ENCODE measurements at places on chromosomes 16 and 17. TPM values are rescaled to one million over a fixed set of nuclear protein-coding genes. Genes with fewer than 3 reads are reported as not detected.

GRCh38 chr16:50548909-50549560 lies 839 bp downstream of the NKD1 start:
- H3K4me3 ChIP-seq: peak overlapping the region; percentile 66
- H3K4me1 ChIP-seq: no peaks in the 10 kb centered on the region
- DNase-seq: no peak
- H3K27me3 ChIP-seq: peaks cover 82% of the 10 kb centered on the region

DNA sequence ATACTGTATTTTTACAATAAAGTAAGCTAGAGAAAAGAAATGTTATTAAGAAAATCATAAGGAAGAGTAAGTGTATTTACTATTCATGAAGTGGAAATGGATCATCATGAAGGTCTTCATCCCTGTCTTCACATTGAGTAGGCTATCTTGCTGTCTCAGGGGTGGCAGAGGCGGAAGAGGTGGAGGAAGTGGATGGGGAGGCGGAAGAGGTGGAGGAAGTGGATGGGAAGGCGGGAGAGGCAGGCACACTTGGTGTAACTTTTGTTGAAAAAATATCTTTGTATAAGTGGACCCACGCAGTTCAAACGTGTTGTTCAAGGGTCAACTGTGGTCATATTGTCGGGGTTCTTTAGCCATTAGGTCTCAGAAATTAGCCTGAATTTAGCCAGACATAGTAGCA lies 50.2 kb downstream of the PIGL start:
- H3K27ac ChIP-seq: no peak overlapping the region
- no peak for DNase-seq
- no peak overlapping the region for H3K4me3 ChIP-seq
- H3K36me3 ChIP-seq: no peaks in the 10 kb centered on the region
- no peaks in the 10 kb centered on the region for H3K27me3 ChIP-seq
- H3K4me1 ChIP-seq: peaks cover 7% of the 10 kb centered on the region

- no peaks in the 10 kb centered on the region for H3K36me3 ChIP-seq
- no peak overlapping the region for H3K27ac ChIP-seq
- no peaks in the 10 kb centered on the region for H3K4me1 ChIP-seq
- no peaks in the 10 kb centered on the region for H3K27me3 ChIP-seq
- no peak for DNase-seq
Measured at GRCh38 chr16:77928096-77928495, 94.3 kb upstream of the CLEC3A start.

The KRTAP16-1 gene
- polyA plus RNA-seq: not detected

The OTOP3 gene
- polyA plus RNA-seq: not detected

The CRHR1 gene
- not detected for polyA plus RNA-seq

- H3K4me1 ChIP-seq: no peaks in the 10 kb centered on the region
- peak; percentile 43 for DNase-seq
- no peak overlapping the region for H3K27ac ChIP-seq
- H3K4me3 ChIP-seq: no peak overlapping the region
- no peaks in the 10 kb centered on the region for H3K27me3 ChIP-seq
Measured at GRCh38 chr16:12573730-12574383, 229.8 kb downstream of the CPPED1 start.

GRCh38 chr17:5203178-5203907 lies 11.7 kb upstream of the ZNF594 start:
- H3K4me1 ChIP-seq: peaks cover 14% of the 10 kb centered on the region
- H3K36me3 ChIP-seq: no peaks in the 10 kb centered on the region
- DNase-seq: peak; percentile 74
- no peak overlapping the region for H3K4me3 ChIP-seq
- H3K27ac ChIP-seq: peak overlapping the region; percentile 8

The GPRC5C gene
- polyA plus RNA-seq: 0.95 TPM

- peaks cover 52% of the 10 kb centered on the region for H3K4me1 ChIP-seq
- no peaks in the 10 kb centered on the region for H3K27me3 ChIP-seq
- H3K4me3 ChIP-seq: peak overlapping the region; percentile 66
- H3K27ac ChIP-seq: peak overlapping the region; percentile 73
Measured at GRCh38 chr16:21644674-21645073, 7.7 kb downstream of the IGSF6 start.

The SLC6A2 gene
- not detected for polyA plus RNA-seq

GRCh38 chr17:44492706-44493272 lies 10.4 kb downstream of the GPATCH8 start:
- H3K36me3 ChIP-seq: no peaks in the 10 kb centered on the region
- H3K4me3 ChIP-seq: no peak overlapping the region
- no peaks in the 10 kb centered on the region for H3K27me3 ChIP-seq
- DNase-seq: no peak

The TBKBP1 gene
- polyA plus RNA-seq: 1.2 TPM

- H3K4me3 ChIP-seq: no peak overlapping the region
- DNase-seq: no peak
- no peaks in the 10 kb centered on the region for H3K36me3 ChIP-seq
- no peak overlapping the region for H3K27ac ChIP-seq
- H3K4me1 ChIP-seq: no peaks in the 10 kb centered on the region
Measured at GRCh38 chr17:56011406-56012131, 141.7 kb upstream of the ANKFN1 start.

DNA sequence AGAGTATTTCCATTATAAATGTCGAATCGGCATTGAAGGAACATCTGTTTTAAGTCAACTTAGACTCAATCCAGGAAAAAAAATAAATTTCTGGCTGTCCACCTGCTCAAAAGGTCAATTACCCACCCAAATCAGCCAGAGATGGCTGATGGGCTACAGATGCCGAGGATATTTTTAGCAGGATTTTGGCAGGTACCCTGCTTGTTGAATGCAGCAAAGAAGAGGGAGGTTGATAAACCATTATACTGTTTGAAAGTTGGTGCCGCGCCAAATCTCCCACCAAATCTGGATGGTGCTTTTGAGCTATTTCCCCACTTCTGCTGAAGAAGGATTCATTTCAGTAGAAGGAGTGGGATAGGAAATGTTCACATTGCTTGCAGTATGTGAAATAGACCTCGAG lies 537.7 kb downstream of the MAF start:
- no peak overlapping the region for H3K27ac ChIP-seq
- no peaks in the 10 kb centered on the region for H3K36me3 ChIP-seq
- no peaks in the 10 kb centered on the region for H3K4me1 ChIP-seq
- no peak overlapping the region for H3K4me3 ChIP-seq

The ATP2A1 gene
- polyA plus RNA-seq: 0.10 TPM

The ZNF469 gene
- 0.70 TPM for polyA plus RNA-seq

DNA sequence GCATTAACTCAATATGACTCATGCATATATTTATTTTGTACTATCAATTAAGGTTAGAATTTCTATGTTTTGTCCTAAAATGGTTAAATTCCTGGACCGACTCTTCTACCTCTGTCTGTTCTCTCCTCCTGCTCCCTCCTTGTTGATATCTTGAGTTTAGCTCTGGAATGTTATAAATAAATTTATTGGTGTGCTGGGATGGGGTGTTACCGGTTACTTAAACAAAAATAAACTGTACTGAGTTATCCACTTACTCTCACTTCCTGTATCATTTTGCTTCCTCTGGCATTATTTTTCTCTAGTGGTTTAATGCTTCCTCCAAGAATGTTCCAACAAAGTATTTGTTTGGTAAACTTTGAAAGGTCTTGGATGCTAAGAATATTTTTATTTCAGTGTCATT lies 120.1 kb downstream of the ABCA8 start:
- no peak for DNase-seq
- no peak overlapping the region for H3K4me3 ChIP-seq

DNA sequence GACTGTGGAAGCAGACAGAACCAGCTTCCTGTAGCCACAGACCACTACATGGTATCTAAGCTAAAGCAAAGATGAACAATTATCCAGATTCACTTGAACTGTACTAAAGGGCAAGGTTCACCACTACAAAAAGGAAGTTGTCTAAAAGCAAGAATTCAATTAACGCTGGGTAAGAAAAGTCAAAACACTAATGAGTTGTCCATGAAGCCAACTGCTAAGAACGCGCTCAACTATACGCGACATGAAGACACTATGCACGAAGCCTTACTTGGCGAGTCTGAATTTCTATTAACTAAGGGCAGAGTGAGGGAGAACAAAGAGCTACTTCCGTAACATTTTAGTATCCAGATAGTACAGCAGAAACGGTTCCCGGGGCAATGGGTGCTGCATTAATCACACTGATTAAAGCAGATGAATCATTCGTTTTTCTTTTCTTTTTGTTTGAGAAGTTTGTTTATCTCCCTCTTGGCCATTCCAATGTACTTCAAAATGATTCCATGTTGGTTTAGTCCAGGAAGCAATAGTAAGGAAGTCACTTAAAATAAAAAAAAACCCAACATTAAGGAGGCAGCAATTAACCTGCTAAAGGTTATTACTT lies 2.8 kb upstream of the RPS15A start:
- H3K27me3 ChIP-seq: no peaks in the 10 kb centered on the region
- H3K27ac ChIP-seq: no peak overlapping the region
- no peak overlapping the region for H3K4me3 ChIP-seq
- DNase-seq: peak; percentile 26
- H3K4me1 ChIP-seq: peaks cover 10% of the 10 kb centered on the region
- peaks cover 61% of the 10 kb centered on the region for H3K36me3 ChIP-seq

GRCh38 chr17:29838961-29839360 lies 91.1 kb downstream of the SSH2 start:
- peaks cover 20% of the 10 kb centered on the region for H3K4me1 ChIP-seq
- peak; percentile 48 for DNase-seq
- H3K4me3 ChIP-seq: no peak overlapping the region
- no peak overlapping the region for H3K27ac ChIP-seq
- H3K27me3 ChIP-seq: no peaks in the 10 kb centered on the region

- H3K27ac ChIP-seq: no peak overlapping the region
- no peaks in the 10 kb centered on the region for H3K4me1 ChIP-seq
- DNase-seq: no peak
- H3K27me3 ChIP-seq: no peaks in the 10 kb centered on the region
- no peak overlapping the region for H3K4me3 ChIP-seq
- no peaks in the 10 kb centered on the region for H3K36me3 ChIP-seq
Measured at GRCh38 chr16:84897911-84898377, 78.2 kb downstream of the CRISPLD2 start.

DNA sequence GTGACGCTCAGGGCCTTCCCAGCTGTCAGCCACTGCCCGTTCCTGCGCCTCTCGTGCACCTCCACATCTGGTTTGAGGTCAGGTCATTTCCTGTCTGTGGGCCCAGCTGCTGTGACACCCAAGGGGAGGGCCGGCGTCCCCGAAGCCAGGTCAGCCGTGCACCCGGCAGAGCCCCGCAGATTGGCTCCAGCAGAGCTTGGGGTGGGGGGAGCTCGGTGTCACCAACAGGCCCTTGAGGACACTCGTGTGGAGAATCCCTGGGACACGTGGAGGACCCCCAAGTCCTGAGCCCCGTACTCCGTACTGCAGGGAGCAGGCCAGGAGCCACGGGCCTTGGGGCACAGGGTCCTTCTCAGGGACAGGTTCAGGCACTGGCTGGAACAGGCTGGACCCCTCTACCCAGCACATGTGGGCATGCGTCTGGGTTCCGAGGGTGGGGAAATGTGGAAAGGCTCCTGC lies 4.8 kb downstream of the SPATA2L start:
- H3K36me3 ChIP-seq: peaks cover 3% of the 10 kb centered on the region
- DNase-seq: no peak
- peaks cover 6% of the 10 kb centered on the region for H3K4me1 ChIP-seq
- H3K4me3 ChIP-seq: no peak overlapping the region
- no peak overlapping the region for H3K27ac ChIP-seq

- H3K4me1 ChIP-seq: no peaks in the 10 kb centered on the region
- no peak overlapping the region for H3K4me3 ChIP-seq
- H3K27me3 ChIP-seq: no peaks in the 10 kb centered on the region
- no peak overlapping the region for H3K27ac ChIP-seq
- no peak for DNase-seq
- H3K36me3 ChIP-seq: peaks cover 46% of the 10 kb centered on the region
Measured at GRCh38 chr17:58344791-58345157, 7.2 kb downstream of the SUPT4H1 start.

GRCh38 chr17:6868582-6868981 lies 37.1 kb upstream of the TEKT1 start:
- H3K36me3 ChIP-seq: no peaks in the 10 kb centered on the region
- no peak overlapping the region for H3K27ac ChIP-seq
- H3K27me3 ChIP-seq: peaks cover 24% of the 10 kb centered on the region
- H3K4me3 ChIP-seq: no peak overlapping the region

DNA sequence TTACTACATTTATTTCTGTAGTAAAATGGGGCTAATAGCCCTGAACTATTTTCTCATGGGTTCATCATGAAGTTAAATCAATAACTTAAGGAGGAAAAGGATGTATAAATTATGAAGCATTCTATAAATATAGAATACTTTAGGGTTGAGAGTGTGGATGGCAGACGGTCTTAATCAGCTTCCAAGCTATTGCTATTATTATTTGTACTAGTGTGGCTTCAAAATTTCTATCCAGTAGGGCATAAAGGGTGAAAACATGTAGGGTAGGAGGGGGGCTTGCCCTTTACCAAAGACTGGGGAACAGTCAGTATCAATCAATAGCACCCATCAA lies 26.4 kb upstream of the DHX8 start:
- no peak for DNase-seq
- peaks cover 14% of the 10 kb centered on the region for H3K4me1 ChIP-seq
- no peak overlapping the region for H3K4me3 ChIP-seq
- H3K27ac ChIP-seq: no peak overlapping the region
- H3K36me3 ChIP-seq: no peaks in the 10 kb centered on the region
- H3K27me3 ChIP-seq: no peaks in the 10 kb centered on the region

DNA sequence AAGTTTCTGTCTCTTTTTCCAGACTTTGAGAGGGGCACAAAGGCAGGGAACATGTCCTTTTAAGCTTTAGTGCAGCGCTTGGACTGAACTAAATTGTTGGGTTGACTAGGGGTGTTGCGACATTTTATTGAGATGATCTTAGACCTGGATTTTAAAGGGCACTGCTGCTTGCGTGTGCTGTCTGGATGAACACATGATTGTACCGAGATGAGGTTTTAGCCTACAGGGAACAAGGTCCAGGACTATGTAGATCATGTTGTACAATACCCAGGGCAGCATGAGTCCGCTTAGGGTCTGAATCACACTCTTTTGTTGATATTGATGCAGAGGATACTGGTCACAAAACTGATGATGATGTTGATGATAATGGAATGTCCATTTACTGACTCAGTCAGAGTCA lies 5.2 kb upstream of the RGS9 start:
- H3K4me3 ChIP-seq: no peak overlapping the region
- DNase-seq: peak; percentile 96
- H3K27ac ChIP-seq: peak overlapping the region; percentile 59
- no peaks in the 10 kb centered on the region for H3K36me3 ChIP-seq
- no peaks in the 10 kb centered on the region for H3K27me3 ChIP-seq

The UMOD gene
- polyA plus RNA-seq: not detected

GRCh38 chr17:72749119-72749572 lies 343.3 kb downstream of the SLC39A11 start:
- H3K4me3 ChIP-seq: no peak overlapping the region
- H3K36me3 ChIP-seq: no peaks in the 10 kb centered on the region
- DNase-seq: no peak
- H3K27ac ChIP-seq: no peak overlapping the region
- no peaks in the 10 kb centered on the region for H3K4me1 ChIP-seq

DNA sequence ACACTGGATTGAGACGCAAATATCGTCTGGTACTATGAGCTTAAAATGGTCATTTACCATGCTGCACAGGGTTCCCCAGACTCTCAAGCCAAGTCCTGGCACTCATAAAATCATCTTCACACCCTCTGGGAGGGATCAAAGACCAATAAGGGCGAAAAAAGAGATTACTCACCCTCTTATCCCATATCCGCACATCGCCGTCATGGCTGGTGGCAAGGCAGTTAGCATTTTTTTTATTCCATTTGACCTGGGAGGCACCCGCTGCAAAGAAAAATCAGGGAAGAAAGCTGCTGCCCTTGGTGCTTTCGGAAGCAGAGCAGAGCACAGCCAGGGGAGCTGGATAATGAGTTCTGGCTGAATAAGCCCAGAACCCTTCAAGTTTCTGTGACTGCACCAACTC lies 42.4 kb downstream of the WDR59 start:
- peaks cover 19% of the 10 kb centered on the region for H3K36me3 ChIP-seq
- DNase-seq: no peak
- no peak overlapping the region for H3K27ac ChIP-seq
- H3K4me1 ChIP-seq: no peaks in the 10 kb centered on the region
- no peaks in the 10 kb centered on the region for H3K27me3 ChIP-seq

All from GM23248 (cell line).